ENCODE measurements at places on chromosomes 5 and 9. TPM values are rescaled to one million over a fixed set of nuclear protein-coding genes. Genes with fewer than 3 reads are reported as not detected.

SLC6A7 gene
- total RNA-seq = not detected

- H3K4me3 ChIP-seq = no peak overlapping the region
- H3K4me1 ChIP-seq = no peaks in the 10 kb centered on the region
- H3K27ac ChIP-seq = no peak overlapping the region
These were observed 1353.0 kb upstream of the C9orf72 start for GRCh38 chr9:28926306-28926705.

DNA sequence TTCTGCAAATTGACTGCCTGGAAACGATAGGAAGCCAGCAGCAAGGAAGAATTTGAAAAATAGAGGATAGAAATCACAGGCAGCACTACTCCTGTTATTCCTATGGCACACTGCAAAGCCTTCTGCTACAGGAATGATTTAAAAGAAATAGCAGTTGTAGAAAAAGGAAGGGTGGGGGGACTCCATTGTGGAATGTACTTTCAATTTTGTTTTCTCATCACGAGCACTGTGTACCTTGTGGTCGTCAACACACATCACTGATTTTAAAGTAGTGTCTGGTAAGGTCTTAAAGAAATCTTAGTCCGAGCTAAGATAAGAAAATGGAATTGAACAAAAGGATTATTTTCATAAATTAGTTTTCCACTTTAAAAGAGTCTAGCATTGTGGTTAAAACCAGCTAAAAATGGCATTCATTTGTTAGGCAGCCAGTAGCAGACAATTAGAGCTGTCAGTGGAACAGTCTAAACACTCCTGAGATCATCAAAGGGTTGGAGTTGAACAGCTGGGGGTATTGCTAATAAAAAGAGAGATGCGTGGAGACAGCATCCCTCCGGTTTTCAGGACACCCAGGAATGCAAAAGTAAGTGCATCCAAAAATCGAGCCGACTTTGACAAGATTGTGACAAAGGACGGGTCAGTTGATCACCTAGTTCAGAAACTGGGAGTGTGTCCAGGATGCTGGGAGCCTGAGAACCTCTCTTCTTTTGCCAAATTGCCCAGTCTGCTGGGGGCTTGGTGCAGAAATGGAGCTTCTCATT is 97.8 kb upstream of the WWC1 start:
- no peak overlapping the region for H3K4me3 ChIP-seq
- DNase-seq = peak; percentile 62
- no peaks in the 10 kb centered on the region for H3K4me1 ChIP-seq
- no peaks in the 10 kb centered on the region for H3K36me3 ChIP-seq
- no peaks in the 10 kb centered on the region for H3K27me3 ChIP-seq
- no peak overlapping the region for H3K27ac ChIP-seq

DNA sequence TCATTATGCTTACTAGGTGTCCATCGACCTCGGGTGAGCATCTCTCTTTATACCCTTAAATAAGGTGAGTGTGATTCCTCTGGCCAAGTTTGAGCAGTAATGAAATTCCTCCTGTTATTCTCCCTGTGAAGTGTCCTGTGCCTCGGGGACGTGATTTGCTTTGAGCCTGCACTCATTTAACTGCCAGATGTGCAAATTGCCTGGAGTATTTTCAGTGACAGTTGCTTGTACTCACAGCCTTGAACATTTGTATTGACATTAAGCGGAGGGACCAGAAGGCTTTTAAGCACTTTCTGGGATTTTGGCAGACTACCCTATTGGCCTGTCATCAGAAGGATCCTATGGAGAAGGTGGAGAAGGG is 126.9 kb downstream of the DOCK2 start:
- no peak for DNase-seq
- H3K36me3 ChIP-seq = no peaks in the 10 kb centered on the region
- H3K27ac ChIP-seq = no peak overlapping the region
- no peaks in the 10 kb centered on the region for H3K27me3 ChIP-seq

Measured in fibroblast of lung (primary cell).